Renal cortex interstitium (tissue), 15 donors: ENCODE measurements at places on chromosomes 2 and 18.

GRCh38 chr2:47666332-47666731, 116.6 kb upstream of the MSH6 start:
- no peak for DNase-seq

DNA sequence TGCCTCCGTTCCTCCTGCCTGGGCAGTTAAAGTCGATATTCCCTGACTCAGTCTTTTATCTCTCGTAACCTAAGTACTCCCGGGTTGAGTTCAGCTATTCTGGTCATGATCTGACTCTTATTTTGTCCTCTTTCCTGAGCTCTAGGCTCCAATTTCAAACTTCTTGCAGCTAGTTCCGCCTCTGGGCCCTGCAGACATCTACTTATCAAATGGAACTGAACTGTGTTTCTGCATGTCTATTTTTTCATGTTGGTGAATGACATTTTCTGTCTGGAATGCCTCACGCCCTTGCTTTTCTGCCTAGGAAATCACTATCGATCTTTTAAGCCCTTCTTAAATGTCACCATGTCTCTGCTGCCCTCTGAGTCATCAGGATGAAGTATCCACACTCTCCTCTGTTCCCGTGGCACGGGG, 101.5 kb downstream of the VAPA start:
- no peak for DNase-seq

DNA sequence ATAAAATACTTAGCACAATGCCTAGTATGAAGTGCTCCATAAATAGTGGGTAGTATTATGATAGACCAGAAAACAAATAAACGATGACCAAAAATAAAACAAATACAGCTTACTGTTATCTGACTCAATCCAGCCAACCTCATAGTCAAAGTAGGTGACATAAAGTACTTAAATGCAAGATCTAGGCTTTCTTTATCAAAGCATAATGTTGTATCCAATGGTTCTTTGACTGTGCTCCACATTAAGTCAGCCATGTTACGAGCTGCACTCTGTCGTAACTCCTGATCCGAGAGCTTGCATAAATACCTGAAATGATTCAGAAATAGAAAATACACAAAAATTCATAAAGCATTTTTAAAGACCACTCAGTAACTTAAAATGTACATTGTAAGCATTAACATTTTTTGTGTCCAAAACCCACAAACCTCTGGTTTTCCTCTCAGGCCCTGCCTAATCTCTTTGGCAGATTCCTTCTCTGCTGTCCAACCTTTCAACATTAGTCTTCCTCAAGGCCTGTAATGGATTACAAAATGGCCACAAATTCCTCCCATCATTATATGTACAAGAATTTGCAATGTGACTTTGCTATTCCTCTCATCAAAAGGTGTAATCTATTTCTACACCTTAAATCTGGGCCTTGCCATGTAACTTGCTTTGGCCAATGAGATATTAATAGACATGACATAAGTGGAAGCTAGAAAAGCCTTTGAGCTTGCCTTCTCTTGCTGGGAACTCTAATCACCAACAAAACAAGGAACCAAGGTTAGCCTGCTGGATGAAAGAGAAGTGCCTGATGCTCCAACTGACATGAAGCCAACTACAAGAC, 90.6 kb downstream of the USP34 start:
- DNase-seq, result no peak

GRCh38 chr2:7476371-7476770, 559.2 kb downstream of the RNF144A start:
- DNase-seq, result no peak

DNA sequence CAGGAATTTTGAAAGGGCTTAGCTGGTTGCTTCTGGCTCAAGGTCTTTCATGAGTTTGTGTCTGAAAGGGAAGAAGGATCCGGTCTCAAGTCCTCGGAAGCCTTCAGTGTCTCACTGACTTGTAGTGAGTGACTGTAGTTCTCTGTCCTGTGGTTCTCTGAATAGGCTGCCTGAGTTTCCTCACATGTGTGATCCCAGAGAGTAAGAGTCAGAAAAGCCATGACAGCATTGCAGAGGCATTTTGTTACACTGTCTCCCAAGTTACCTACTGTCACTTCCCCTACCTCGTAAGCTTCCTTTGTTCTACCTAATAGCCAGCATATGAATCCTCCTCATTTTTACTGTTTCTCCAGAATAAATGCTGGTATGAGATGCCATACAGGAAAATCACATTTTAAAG, 709.1 kb upstream of the CHAC2 start:
- no peak for DNase-seq

- DNase-seq, result no peak
Observed at GRCh38 chr2:61763605-61764034, 90.2 kb downstream of the FAM161A start.

- no peak for DNase-seq
Observed at GRCh38 chr2:132783883-132784282, 113.9 kb upstream of the LYPD1 start.

- DNase-seq, result no peak
Observed at GRCh38 chr2:23402205-23402740, 17.3 kb downstream of the KLHL29 start.
